ENCODE measurements at places on chromosomes 6 and 20. TPM values are rescaled to one million over a fixed set of nuclear protein-coding genes. Genes with fewer than 3 reads are reported as not detected.

The TBX18 gene
- total RNA-seq = 25.9 TPM

The F13A1 gene
- not detected for total RNA-seq

The CGAS gene
- total RNA-seq = 4.8 TPM

The PKIB gene
- total RNA-seq = 0.13 TPM

The GNMT gene
- 0.21 TPM for total RNA-seq

All from pulmonary artery endothelial cell (primary cell).